ENCODE measurements at places on chromosomes 13 and 19. TPM values are rescaled to one million over a fixed set of nuclear protein-coding genes. Genes with fewer than 3 reads are reported as not detected.

DNA sequence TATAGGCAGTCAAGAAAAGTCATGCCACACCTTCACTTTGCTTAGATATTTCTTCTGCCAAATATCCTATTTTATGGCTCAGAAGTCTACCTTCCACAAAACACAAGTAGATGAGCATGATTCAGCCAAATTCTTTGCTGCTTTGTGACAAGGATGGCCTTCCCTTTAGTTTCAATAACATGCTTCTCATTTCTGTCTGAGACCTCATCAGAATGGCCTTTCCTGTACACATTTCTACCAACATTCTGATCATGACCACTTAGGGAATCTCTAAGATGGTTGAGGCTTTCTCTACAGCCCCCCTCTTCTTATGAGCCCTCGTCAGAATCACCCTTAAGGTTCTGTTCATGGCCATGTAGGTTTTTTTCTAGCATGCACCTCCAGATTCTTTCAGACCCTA, 96.2 kb downstream of the COL4A2 start:
- no peak for DNase-seq

DNA sequence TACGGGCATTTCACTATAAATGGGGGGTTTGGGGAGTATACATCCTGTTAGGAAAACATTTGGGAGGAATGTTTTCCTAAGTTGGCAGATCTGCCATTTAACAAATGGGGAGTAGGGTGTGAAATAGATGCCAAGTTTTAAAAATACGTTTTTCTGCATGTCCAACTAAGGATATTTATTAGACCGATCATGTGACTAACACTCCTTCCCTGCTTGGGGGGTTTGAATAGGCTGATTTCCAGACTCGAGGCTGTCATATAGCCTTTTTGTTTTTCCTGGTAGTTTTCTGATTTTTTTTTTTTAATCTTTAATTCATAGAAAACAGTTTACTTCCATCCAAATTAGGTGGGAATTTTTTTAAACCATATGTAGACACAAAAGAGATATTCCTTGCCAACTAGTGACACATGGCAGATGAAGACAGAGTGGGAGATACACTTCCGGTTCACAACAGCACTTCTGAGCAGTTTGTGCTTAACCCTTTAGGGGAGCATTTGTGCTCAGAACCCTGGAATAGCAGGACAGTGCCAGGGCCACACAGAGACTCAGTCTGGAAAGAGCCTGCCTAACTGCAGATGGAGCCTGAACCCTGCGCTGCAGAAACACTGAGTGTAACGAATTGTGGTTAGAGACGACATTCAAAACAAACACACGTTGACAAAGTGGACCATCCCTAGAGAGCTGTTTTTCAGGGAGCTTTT, 5.6 kb upstream of the GATAD2A start:
- DNase-seq, result no peak

DNA sequence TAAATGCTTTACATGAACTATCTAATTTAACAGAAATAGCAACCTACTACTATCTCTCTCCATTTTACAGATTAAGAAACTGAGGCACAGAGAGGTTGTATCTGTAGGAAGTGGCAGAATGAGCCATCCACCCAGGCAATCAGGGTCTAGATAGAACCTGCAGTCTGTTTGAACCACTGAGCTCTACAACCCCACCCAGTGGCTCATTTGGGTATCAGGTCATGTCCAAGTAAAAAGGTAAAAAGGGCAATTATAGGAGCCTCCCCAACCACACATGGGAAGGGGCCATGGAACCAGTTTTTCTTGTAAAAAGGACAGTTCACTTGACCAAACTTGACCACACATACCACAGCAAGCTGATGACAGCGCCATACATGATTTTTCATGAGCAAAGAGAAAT, 92.9 kb upstream of the SGCG start:
- DNase-seq, result no peak

DNA sequence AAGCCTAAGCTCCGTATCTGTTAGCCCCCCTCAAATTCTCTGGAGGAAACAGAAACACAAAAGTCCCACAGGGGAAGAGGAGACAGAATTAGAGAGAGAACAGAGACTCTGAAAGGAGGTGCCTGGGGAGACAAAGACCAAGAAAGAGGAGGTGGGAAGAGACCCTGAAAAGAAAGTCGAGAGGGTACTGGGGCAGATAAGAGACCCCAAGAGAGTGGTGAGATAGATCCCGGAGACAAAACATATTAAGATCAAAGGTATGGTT, 915 bp upstream of the GRWD1 start:
- DNase-seq, result no peak

DNA sequence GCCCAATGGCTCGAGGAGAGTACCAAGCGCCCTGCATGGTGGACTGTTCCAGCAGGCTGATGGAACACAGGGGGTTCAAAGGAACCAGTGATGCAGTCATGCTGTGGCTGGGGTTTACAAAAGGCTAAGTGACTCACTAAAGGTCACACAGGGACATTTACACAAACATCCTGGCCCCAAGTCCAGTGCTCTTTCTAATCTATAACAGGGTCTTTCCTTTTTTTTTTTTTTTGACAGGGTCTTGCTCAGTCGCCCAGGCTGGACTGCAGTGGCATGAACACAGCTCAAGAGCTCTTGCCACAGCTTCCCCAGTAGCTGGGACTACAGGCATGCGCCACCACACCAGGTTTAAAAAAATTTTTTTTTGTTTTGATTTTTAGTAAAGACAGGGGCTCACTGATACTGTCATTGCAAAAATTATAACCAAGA, 2.8 kb upstream of the SLC25A15 start:
- no peak for DNase-seq

ZNF547 gene
- polyA plus RNA-seq, result 0.50 TPM

All from naive thymus-derived CD4-positive, alpha-beta T cell (primary cell).